ENCODE measurements at places on chromosomes 7 and 10. TPM values are rescaled to one million over a fixed set of nuclear protein-coding genes. Genes with fewer than 3 reads are reported as not detected.

- no peak overlapping the region for H3K4me3 ChIP-seq
- H3K27ac ChIP-seq, result no peak overlapping the region
- H3K27me3 ChIP-seq, result no peaks in the 10 kb centered on the region
- DNase-seq, result no peak
These were observed 3.8 kb downstream of the REEP3 start for GRCh38 chr10:63525021-63525420.

- no peaks in the 10 kb centered on the region for H3K36me3 ChIP-seq
- no peaks in the 10 kb centered on the region for H3K4me1 ChIP-seq
- H3K27ac ChIP-seq, result no peak overlapping the region
These were observed 15.3 kb upstream of the RSU1 start for GRCh38 chr10:16832351-16833080.

- peaks cover 3% of the 10 kb centered on the region for H3K27me3 ChIP-seq
- no peak overlapping the region for H3K27ac ChIP-seq
- no peak overlapping the region for H3K4me3 ChIP-seq
- no peak for DNase-seq
- no peaks in the 10 kb centered on the region for H3K36me3 ChIP-seq
These were observed 134.1 kb downstream of the GFRA1 start for GRCh38 chr10:116138897-116139296.

DNA sequence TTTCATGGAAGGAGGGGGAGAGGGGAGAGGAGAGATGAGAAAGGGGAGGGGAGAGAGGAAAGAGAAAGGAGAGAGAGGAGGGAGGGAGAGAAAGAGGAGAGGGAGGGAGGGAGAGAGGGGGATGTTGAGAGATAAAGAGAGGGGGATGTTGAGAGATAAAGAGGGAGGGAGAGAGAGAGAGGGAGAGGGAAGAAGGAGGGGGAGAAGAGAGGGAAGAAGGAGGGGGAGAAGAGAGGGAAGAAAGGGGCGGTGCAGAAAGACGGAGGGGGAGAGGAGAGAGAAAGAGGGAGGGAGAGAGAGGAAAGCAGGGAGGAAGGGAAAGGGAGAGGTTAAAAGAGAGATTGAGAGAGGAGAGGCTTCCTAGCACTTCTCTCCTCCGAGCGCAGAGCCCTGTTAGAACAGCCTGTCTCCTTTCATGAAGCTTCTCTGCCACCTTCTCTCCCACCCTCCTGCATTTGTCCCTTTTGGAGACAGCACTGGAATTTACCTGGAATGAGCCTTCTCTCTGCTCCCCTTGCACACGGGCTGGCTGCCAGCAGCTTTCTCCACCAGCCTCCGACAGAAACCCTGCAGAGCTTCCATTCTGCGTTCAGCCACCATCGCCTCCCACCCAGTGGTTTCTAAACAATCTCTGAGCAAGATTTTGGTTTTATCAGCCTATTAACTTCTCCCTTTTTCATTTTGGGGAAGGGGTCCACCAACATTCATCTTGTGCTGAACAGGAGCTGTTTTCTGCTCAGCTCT, 74.0 kb upstream of the CARD11 start:
- H3K36me3 ChIP-seq, result peaks cover 2% of the 10 kb centered on the region
- no peaks in the 10 kb centered on the region for H3K27me3 ChIP-seq
- H3K4me1 ChIP-seq, result peaks cover 16% of the 10 kb centered on the region
- peak; percentile 29 for DNase-seq
- peak overlapping the region; percentile 37 for H3K4me3 ChIP-seq

- DNase-seq, result no peak
- H3K36me3 ChIP-seq, result no peaks in the 10 kb centered on the region
- no peaks in the 10 kb centered on the region for H3K4me1 ChIP-seq
- no peak overlapping the region for H3K4me3 ChIP-seq
These were observed 3.5 kb downstream of the MNX1 start for GRCh38 chr7:157006829-157007469.

DNA sequence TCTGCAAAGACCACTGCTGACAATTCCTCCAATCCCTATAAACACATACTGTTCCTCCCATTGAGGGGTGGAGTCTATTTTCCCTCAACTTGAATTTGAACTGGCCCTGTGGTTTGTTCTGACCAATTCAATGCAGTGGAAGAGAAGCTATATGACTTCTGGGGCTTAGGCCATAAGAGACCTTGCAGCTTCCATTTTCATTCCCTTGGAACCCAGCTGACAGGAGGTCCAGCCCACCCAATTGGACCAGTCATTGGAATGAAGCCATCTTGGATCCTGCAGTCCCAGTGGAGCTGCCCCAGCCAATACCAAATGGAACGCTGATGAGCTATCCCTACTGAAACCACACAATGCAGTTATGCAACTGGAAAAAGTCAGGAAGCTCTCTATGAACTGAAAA, 8.9 kb upstream of the TMED4 start:
- no peaks in the 10 kb centered on the region for H3K36me3 ChIP-seq
- DNase-seq, result no peak
- no peaks in the 10 kb centered on the region for H3K27me3 ChIP-seq
- no peak overlapping the region for H3K27ac ChIP-seq
- no peaks in the 10 kb centered on the region for H3K4me1 ChIP-seq
- H3K4me3 ChIP-seq, result no peak overlapping the region

GRCh38 chr7:81211204-81211933, 292.5 kb upstream of the SEMA3C start:
- H3K4me3 ChIP-seq, result no peak overlapping the region
- DNase-seq, result no peak
- H3K4me1 ChIP-seq, result no peaks in the 10 kb centered on the region

DNA sequence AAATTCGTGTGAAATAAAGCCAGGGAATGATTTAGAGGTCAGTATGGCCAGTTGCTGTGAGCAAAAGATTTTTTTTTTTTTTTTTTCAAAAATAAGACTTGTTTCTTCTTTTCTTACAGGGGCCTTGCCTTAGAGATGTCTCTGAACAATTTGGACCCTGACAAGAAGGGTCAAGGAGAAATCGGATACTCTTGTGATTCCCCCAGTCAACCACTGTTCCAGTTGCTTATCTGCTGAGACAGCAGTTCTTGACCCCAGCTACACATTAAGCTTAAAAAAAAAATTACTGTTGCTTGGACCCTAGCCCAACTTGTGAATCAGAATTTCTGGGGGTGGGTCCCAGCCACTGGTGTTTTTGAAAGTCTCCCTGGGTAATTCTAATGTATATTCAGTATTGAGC, 12.0 kb upstream of the FMC1 start:
- no peaks in the 10 kb centered on the region for H3K36me3 ChIP-seq
- no peak overlapping the region for H3K27ac ChIP-seq
- no peak for DNase-seq
- no peaks in the 10 kb centered on the region for H3K4me1 ChIP-seq

- H3K36me3 ChIP-seq, result no peaks in the 10 kb centered on the region
- no peak for DNase-seq
- no peaks in the 10 kb centered on the region for H3K27me3 ChIP-seq
- H3K27ac ChIP-seq, result no peak overlapping the region
- H3K4me3 ChIP-seq, result no peak overlapping the region
These were observed 193.5 kb downstream of the MGMT start for GRCh38 chr10:129660569-129660968.

DNA sequence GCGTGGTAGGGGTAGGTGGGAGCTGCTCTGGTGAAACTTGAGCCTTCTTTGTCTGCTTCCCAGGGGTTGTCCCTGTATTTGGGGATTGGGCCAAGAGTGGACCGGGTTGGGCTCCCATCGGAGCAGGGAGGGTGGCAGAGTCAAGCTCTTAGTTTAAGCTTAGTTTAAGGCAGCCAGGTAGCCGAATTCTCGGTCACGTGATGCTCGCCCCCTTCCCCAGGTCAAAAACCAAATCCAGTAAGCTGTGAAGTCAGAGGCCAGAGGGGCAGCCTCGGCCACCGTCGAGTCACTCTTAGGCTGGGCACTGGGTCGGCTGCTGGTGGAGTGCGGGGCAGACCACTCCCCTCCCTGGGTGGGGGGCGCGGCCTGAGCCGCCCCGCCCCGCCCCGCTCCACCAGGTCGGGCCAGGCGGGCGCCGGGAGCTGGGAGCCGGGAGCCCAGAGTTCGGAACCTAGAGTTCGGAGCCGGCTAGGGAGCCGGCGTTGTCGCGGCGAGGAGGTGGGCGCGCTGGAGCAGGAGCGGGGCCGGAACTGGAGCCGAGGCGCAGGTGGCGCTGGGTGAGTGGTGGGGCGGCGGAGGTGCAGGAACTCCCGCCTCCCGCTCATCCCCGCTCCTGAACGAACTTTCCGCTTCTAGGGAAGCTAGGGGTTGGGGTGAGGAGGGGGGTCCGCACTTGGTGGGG, 2.8 kb upstream of the LZTS2 start:
- H3K27me3 ChIP-seq, result no peaks in the 10 kb centered on the region
- H3K27ac ChIP-seq, result peak overlapping the region; percentile 80
- H3K36me3 ChIP-seq, result peaks cover 5% of the 10 kb centered on the region
- H3K4me1 ChIP-seq, result peaks cover 12% of the 10 kb centered on the region

DNA sequence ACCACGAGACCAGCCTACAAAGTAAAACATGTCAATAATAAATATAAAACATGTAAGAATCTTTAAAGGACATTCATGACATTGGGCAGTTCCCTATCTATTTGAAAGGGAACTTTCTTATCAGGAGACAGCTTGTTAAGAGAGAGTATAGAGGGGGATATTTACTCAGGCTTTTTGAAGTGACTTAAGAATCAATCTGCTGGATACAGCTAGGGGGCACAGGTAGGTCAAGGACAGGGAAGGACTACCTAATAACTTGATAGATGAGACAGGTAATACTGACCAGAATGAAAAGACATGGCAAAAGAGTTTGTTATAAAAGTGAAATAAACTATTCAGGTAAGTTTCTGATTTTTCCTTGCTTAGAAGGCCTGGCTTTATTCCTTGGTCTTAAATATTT, 21.8 kb upstream of the LRRD1 start:
- H3K27me3 ChIP-seq, result no peaks in the 10 kb centered on the region
- H3K4me3 ChIP-seq, result no peak overlapping the region
- H3K27ac ChIP-seq, result no peak overlapping the region
- H3K4me1 ChIP-seq, result no peaks in the 10 kb centered on the region
- DNase-seq, result no peak

GRCh38 chr7:31307972-31308371, 32.6 kb downstream of the NEUROD6 start:
- H3K27ac ChIP-seq, result no peak overlapping the region
- no peak overlapping the region for H3K4me3 ChIP-seq
- DNase-seq, result no peak
- no peaks in the 10 kb centered on the region for H3K4me1 ChIP-seq

DNA sequence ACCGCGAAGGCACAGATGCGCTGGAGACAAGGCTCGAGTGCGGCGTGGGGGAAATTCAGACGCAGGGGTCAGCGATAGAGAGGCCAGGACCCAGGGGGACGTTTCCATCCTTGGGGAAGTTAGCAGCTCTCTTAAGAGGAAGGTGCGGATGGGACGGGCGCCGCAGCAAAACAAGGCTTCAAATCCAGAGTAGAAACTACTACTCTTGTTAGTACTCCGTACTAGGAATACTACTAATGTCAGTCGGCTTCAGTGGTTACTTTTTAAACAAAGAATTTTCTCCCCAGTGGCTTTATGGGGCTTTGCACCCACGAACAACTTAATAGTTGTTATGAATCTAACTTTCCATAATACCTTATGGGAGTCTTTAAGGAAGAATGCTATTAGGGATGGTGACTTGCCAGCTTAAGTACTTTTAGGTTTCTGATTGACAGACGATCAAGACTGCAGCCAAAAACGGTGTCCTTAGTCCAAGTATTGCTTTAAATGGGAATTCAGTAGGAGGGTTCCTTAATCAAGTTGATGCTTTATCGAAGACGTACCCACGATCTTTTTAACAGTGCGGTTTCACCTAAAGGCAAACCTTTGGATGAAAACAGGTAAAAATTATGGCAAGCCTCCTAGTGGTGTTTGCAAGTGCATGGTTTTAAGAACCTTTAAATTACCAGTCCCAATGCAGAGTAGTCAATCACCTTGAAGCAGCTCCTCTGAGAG, 812 bp upstream of the IDE start:
- H3K27ac ChIP-seq, result peak overlapping the region; percentile 81
- DNase-seq, result no peak
- H3K4me1 ChIP-seq, result peaks cover 16% of the 10 kb centered on the region
- H3K4me3 ChIP-seq, result peak overlapping the region; percentile 86
- no peaks in the 10 kb centered on the region for H3K36me3 ChIP-seq

DNA sequence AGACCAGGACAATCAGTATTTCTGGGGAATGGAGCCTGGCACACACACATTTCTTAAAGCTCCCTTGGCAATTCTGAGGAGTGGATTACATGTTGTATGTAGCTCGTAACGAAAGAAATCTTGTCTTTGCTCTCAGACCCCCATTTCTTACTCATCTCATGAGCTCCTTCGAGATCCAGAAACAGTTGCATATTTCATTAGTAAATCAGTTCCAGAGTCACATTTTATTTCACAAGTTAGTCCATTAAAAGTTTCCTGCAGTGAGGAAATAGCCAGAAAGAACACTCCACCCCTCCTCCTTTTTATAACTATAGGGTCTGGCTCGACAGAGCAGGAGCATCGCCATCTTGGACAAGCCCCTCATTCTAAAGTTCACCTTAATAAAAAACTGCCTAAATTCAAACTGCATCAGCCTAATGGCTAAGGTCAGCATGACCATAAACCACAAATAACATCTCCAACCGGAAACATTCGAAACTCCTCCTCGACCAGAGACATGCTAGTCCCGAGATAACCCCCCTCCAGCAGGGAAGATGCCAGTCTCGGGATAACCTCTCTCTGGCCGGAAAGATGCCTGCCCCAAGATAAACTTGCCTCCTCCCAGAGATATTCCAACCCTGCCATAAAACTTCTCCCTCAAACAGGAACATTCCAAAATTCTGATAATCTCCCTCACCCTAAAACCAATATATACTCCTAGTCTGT, 7.4 kb downstream of the EGFR start:
- H3K27ac ChIP-seq, result no peak overlapping the region
- no peaks in the 10 kb centered on the region for H3K36me3 ChIP-seq
- H3K4me1 ChIP-seq, result no peaks in the 10 kb centered on the region
- peaks cover 12% of the 10 kb centered on the region for H3K27me3 ChIP-seq

- no peak overlapping the region for H3K27ac ChIP-seq
- no peak for DNase-seq
- H3K4me1 ChIP-seq, result no peaks in the 10 kb centered on the region
- no peaks in the 10 kb centered on the region for H3K36me3 ChIP-seq
- no peak overlapping the region for H3K4me3 ChIP-seq
These were observed 61.5 kb upstream of the ELMO1 start for GRCh38 chr7:37510043-37510634.

DNA sequence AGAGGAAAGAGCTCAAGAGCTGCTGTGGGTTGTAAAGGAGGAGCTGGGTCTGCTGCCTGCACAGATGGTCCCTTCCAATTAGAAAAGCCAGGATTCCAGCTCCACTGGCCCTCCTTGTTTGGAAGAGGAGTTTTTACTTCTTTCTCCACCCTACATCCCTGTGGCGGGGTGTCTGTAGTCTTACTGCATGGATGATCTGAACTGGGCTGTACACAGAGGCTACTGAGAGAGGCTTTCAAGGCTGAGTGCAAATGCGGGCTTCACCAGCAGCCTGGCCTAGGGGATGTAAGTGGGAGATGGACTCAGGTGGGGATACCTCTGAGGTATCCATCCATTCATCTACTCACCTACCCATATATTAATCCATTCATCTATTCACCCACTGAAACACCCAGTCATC, 7.1 kb upstream of the CXCL12 start:
- no peaks in the 10 kb centered on the region for H3K36me3 ChIP-seq
- no peak overlapping the region for H3K4me3 ChIP-seq
- no peaks in the 10 kb centered on the region for H3K4me1 ChIP-seq
- H3K27ac ChIP-seq, result no peak overlapping the region
- no peak for DNase-seq
- peaks cover 50% of the 10 kb centered on the region for H3K27me3 ChIP-seq

AMZ1 gene
- total RNA-seq, result 0.79 TPM

GALNT17 gene
- total RNA-seq, result 0.09 TPM

GIMAP1 gene
- 90.9 TPM for total RNA-seq

MBL2 gene
- total RNA-seq, result 0.10 TPM

STK32C gene
- 7.4 TPM for total RNA-seq

UCMA gene
- not detected for total RNA-seq

CCDC126 gene
- total RNA-seq, result 11.1 TPM

FKBP9 gene
- 1.9 TPM for total RNA-seq

A1CF gene
- total RNA-seq, result not detected

C10orf105 gene
- 0.15 TPM for total RNA-seq
